ENCODE measurements at places on chromosomes 3 and 15.

GRCh38 chr15:40927873-40928806 is 1.0 kb upstream of the DLL4 start:
- H3K4me1 ChIP-seq = 0 out of 2 replicates have a peak, but pooled peaks cover 7% of the 10 kb centered on the region
- H3K36me3 ChIP-seq = no peaks in the 10 kb centered on the region
- H3K27ac ChIP-seq = no peak overlapping the region
- DNase-seq = peak; percentile 30

DNA sequence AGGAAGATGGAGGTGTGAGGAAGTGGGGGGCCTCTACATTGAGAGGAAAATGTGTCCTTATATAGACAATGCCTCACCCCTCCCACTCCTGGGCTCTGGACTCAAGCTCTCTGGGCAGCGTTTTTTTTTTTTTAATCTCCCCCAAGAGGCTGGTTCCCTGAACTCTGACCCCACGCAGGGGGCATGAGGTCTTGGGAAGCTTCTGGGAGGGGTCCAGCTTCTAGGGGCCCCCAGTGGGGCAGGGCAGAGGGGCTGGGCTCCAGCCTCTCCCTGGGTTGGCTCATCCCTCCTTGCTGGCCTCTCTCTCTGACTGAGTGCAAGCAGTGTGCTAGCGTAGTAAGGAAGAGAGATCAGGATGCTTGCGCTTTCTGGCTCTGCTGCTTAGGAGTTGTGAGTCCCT is 101.4 kb upstream of the HACD2 start:
- no peaks in the 10 kb centered on the region for H3K36me3 ChIP-seq
- no peaks in the 10 kb centered on the region for H3K27me3 ChIP-seq
- H3K4me3 ChIP-seq = no peak overlapping the region
- no peak overlapping the region for H3K27ac ChIP-seq
- H3K4me1 ChIP-seq = no peaks in the 10 kb centered on the region

DNA sequence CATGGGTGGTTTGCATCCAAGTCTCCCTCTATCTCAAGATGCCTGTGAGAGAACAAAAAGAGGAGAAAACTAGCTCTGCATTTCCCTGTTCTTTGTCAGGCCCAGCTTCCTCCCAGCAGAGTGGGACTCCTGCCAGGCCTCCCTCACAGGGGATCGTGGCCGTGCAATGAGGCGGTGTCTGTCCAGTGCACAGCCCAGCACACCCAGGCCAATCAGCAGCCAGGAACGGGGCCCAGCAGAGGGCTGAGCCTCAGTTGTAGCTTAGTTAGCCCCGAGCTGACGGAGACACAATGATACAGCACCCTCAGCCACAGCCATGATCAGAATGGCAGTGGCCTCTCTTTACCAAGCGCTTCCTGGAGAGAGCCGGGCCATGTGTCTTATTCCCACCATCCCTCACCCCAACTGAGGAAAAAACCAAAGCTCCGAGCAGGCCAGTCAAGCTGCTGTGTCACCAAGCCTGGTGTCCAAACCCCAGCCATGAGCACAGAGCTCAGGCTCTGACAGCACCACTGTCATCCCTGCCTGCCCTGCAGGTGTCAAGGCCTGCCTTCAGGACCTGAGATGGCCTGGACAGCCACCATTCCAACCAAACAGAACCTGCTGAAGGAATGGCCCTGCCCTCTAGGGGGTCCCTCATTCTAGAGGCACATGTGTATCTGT is 71.1 kb downstream of the DNAJB8 start:
- H3K27me3 ChIP-seq = no peaks in the 10 kb centered on the region
- H3K4me3 ChIP-seq = no peak overlapping the region
- H3K4me1 ChIP-seq = no peaks in the 10 kb centered on the region
- no peak overlapping the region for H3K27ac ChIP-seq
- no peaks in the 10 kb centered on the region for H3K36me3 ChIP-seq

- no peaks in the 10 kb centered on the region for H3K36me3 ChIP-seq
- H3K4me1 ChIP-seq = no peaks in the 10 kb centered on the region
- no peak for DNase-seq
Observed at GRCh38 chr3:19886404-19886803, 47.6 kb downstream of the EFHB start.

Data from MM.1S (cell line).